Activated T-helper 2 cell treated with anti-CD3 and anti-CD28 coated beads, Interferon-gamma antibody, Interleukin-2, Interleukin-4, amounts not matched to agents 10 μg/mL and 5 μg/mL and 100 μg/mL, durations not matched to agents 14 hours and 24 hours and 36 hours (primary cell): ENCODE measurements at places on chromosomes 6 and 20. TPM values are rescaled to one million over a fixed set of nuclear protein-coding genes. Genes with fewer than 3 reads are reported as not detected.

IL17A gene
- total RNA-seq: 0.18 TPM in 1 of 2 replicates, not detected in the other

SEL1L2 gene
- total RNA-seq: not detected in 2 replicates

MEI4 gene
- total RNA-seq: not detected in 2 replicates

SIRPD gene
- 0.37 TPM in 1 of 2 replicates, not detected in the other for total RNA-seq

DNA sequence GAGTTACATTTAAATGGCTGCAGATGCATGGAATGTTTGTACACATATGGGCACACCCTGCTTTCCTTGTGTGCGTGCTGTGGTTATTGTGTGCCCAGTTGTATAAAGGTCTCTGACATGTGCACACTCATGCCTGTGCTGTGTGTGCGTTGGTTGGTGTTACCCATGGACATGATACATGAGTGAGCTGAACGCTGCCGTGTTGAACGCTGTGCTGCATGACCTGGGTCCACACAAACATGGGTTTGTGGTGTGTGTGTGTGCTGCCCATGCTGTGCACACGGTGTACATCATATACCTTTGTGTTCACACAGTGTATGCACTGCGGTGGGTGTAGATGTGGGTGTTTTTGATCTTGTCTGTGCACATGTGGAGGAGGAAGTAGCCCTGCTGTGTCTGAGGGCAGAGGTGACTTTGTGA, 54.4 kb downstream of the TOX2 start:
- H3K4me1 ChIP-seq: peaks cover 18% of the 10 kb centered on the region
- H3K27ac ChIP-seq: no peak overlapping the region
- H3K36me3 ChIP-seq: no peaks in the 10 kb centered on the region
- no peak for DNase-seq
- H3K27me3 ChIP-seq: peaks cover 8% of the 10 kb centered on the region

DNA sequence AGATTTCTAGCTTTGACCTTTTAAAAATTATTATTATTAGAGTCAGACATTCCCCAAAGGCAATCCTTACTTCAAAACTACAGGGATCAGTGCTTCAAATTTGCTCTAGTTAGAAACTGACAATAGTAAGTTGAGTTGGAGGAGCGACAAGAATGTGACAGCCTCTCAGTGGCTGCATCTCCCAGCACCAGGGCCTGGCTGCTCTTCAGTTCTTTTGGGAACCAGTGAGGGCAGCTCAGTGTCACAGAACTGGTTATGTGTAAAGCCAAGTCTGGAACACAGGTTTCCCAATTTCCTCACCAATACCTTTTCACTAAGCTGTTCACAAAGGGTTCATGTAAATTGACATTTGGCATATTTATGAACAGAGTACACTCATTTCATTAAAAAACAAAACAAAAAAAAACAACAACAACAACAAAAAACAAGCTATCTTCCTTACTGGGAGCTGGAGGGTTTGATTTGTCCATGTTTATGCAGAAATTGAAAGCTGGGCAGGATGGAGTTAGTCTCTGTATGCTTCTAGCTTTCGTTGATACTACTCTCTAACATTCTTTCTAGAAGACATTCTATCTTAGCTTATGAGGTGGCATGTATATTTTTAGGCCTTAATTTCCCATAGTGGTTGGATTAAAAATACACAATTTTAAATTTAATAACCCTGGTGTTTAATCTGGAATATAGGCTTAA, 95.0 kb downstream of the SAMD5 start:
- no peaks in the 10 kb centered on the region for H3K36me3 ChIP-seq
- no peaks in the 10 kb centered on the region for H3K4me1 ChIP-seq
- H3K27me3 ChIP-seq: no peaks in the 10 kb centered on the region
- H3K4me3 ChIP-seq: no peak overlapping the region

DNA sequence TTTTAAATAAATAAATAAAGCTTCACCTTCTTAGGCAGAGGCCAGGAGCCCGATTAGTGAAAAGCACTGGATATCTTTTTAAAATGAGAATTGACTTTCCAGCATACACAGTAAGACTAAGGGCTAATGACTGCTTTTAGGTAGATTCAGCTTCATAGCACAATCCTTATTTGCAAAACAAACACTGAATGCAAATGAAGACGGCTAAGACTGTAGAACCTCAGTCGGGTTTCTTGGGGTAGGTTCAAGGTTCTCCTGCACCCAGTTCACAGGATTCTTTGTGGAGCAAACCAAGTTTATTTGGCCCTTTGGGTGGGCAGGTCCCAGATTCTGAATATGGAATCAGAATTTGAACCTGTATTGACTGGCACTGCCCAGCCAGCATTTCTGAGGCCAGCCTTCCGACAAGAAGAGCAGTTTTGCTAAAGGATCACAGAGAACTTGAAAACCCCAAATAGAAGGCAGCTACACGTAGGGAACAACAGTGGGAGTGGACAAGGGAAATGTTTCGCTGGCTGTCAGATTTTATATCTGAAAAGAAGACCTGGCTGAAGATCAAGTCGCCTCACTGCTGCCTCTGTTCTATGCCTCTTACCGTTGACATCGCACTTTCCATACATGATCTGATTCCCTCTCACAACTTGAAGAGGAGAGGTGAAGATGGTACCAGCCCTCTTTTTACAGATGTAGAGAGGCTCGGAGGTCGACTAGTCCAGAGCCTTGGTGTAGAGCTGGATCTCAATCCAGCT, 8.2 kb downstream of the TRERF1 start:
- H3K36me3 ChIP-seq: peaks cover 37% of the 10 kb centered on the region
- H3K27me3 ChIP-seq: no peaks in the 10 kb centered on the region
- no peak overlapping the region for H3K27ac ChIP-seq
- H3K4me1 ChIP-seq: peaks cover 41% of the 10 kb centered on the region
- H3K4me3 ChIP-seq: no peak overlapping the region

GRCh38 chr20:59253779-59254319, 46.6 kb upstream of the EDN3 start:
- H3K4me3 ChIP-seq: peak overlapping the region; percentile 20
- peaks cover 49% of the 10 kb centered on the region for H3K36me3 ChIP-seq
- peaks cover 1% of the 10 kb centered on the region for H3K27me3 ChIP-seq
- peak overlapping the region; percentile 74 for H3K27ac ChIP-seq
- DNase-seq: peak; percentile 14

- no peak overlapping the region for H3K27ac ChIP-seq
- no peaks in the 10 kb centered on the region for H3K27me3 ChIP-seq
- no peak for DNase-seq
- H3K4me1 ChIP-seq: no peaks in the 10 kb centered on the region
- no peaks in the 10 kb centered on the region for H3K36me3 ChIP-seq
Observed at GRCh38 chr20:61662968-61663331, 402.7 kb downstream of the TAF4 start.
